ENCODE measurements at places on chromosomes 7 and 10.
A peak's percentile ranks its signal among the peaks of the same experiment; 100 is the strongest.

- DNase-seq, result no peak
These were observed 10.6 kb downstream of the VIM start for GRCh38 chr10:17238445-17239291.

GRCh38 chr7:139016931-139017511 is 18.8 kb downstream of the ZC3HAV1L start:
- peak; percentile 29 for DNase-seq

- no peak for DNase-seq
These were observed 86.8 kb downstream of the C10orf90 start for GRCh38 chr10:126583552-126584200.

DNA sequence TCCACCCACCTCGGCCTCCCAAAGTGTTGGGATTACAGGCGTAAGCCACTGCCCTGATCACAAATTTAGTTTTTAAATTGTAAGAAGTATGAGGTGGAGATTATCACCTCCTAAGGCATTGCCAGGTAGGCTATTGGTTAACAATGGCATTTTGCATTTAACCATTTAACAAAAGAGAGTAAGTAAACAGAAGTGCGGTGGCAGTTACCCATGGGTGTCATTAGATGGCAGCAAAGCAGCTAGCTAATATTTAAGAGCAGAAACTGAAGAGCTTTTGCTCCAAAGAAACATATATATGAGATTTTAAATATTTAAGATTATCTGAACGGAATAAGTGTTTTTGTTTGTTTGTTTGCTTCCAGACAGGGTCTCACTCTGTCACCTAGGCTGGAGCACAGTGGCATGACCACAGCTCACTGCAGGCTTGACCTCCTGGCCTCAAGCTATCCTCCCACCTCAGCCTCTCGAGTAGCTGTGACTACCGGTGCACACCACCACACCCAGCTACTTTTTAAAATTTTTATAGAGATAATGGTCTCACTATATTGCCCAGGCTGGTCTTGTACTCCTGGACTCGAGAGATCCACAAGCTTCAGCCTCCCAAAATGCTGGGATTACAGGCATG is 325.5 kb upstream of the C7orf33 start:
- no peak for DNase-seq

- peak; percentile 38 for DNase-seq
These were observed 8.0 kb upstream of the GRK5 start for GRCh38 chr10:119199231-119199992.

DNA sequence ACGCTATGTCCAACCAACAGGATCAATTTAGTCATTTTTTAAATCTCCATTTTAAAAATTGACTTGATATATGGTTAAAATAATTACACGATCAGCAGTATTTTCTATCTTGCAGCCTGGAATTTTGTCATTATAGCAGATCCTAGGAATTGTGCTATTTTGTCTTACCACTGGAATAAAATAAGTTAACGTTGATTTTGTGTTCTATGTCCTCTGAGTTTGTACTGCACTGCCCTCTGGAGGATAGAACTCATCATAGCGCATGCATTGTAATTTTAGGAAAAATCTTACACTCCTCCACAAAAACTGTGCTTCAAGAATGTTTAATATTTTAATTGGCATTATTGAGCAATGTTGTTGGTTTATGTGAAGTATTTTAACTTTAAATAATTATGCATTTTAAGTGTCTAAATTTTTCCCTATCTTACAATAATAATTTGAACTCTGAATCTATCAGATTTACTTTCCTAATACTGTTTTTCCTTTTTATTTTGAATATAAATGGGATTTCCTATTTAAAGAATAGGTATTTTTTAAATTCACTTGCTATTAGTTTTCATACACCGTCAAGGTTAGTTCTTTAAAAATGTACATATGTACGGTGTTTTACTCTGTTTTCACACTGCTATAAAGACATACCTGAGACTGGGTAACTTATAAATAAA is 220.1 kb downstream of the PPP1R3A start:
- no peak for DNase-seq

GRCh38 chr7:47432671-47433563 is 149.0 kb downstream of the TNS3 start:
- no peak for DNase-seq

GRCh38 chr10:91805110-91805838 is 7.0 kb downstream of the TNKS2 start:
- DNase-seq, result no peak

DNA sequence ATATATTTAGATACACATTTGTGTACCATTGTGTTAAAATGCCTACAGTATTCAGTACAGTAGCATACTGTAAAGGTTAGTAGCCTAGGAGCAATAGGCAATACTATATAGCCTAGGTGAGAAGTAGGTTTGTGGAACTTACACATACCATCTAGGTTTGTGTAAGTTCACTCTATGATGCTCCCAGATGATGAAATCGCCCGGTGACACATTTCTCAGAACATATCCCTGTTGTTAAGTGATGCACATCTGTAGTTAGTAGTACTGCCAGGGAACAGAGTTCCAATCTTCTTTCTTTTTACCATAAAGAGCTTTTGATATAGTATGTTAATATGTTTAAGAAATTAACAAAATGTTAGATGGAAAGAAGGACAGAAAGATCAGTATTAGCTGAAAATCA is 138.2 kb downstream of the SNX13 start:
- DNase-seq, result no peak

DNA sequence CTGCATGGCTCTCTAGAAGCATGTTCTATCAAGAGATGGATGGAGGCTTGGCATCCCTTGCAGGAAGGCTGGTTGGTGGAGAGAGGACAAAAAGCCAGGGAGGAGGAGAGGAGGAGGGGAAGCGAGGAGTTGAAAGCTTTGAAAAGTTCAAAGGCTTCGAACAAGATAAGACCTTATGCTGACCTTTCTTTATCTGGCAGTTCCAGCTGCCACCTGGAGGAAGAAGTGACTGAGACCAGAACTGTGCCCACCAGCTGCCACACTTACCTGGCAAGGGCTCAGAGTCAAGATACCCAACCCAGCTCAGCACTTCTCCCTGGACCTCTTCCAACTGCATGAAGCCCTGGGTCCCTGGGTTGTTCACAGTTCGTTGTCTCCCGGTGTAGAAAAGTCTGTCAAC is 14.8 kb downstream of the CCL24 start:
- no peak for DNase-seq

DNA sequence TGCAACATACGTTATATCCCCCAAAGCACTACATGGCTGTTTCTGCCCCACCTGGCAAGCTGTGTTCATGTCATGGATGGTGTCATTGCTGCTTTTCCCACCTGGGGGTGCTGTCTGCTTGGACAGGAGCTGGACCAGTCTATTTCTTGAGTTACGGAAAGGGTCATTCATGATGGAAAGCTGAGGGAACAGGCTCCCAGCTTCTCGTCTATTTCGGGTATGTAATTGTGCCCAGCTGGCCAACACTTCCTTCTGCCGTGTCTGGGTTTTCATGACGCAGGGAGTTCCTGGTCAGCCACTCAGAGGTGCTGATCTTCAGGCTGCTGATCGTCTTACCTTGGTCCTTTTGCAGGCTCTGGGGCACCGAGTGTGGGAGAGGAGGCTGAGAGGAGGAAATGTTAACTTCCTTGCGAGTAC is 8.6 kb downstream of the BTBD16 start:
- no peak for DNase-seq

DNA sequence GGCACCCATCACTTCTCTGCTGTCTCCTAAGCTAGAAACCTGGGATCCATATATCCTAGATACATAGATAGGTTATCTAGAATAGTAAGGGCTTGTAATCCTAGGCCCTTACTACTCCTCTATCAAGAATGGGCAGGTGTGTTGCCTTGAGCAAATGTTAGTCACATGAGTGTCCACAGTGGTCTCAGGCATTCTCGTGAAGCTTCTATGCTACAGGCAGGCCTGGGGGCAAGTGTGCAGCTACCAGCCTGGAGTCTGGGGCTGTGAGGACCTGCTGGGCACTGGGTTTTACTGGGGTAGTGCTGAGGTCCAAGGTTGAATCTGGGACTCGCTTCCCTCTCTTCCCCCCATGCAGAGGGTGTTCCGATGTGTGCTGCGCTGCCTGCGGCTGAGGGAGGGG is 91.4 kb downstream of the ABCC2 start:
- no peak for DNase-seq

GRCh38 chr10:87722716-87723115 is 63.0 kb downstream of the PAPSS2 start:
- no peak for DNase-seq

Data from HS-5 (cell line).